ENCODE measurements at places on chromosomes 12 and 14.
A peak's percentile ranks its signal among the peaks of the same experiment; 100 is the strongest.

DNA sequence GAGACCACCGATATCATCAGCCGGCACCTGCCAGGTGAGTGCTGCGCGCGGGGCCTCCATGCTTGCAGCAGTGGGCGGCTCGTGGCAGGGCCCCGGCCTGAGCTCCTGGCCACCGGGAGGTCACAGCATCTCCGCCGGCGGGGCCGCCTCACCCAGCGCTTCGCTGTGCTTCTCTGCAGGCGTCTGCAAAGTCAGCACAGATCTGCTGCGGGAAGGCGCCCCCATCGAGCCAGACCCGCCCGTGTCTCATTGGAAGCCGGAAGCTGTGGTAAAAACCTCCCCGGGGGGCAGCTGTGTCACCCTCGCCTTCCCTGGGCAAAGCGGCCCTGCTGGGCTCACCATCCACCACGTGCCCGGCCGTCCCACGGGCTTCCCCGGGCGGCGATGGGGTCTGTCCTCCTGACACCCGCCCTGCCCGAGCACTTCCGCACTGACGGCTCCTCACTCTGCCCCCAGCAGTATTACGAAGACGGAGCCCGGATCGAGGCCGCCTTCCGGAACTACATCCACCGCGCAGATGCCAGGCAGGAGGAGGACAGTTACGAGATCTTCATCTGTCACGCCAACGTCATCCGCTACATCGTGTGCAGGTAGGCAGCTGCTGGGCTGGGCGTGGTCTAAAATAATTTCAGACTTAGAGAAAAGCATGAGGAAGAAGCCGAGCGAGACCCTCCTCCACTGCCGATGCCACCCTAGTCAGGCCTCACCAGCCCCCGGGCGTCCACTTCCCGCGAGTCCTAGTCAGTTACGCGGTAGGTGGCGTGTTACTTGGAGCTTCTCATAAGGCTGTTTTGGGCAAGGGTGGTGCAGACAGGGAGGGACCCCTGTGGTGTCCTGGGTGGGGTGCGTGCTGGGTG lies 7.1 kb downstream of the PGAM5 start:
- no peak for DNase-seq

- DNase-seq = no peak
Measured at GRCh38 chr14:39957290-39957689, 525.1 kb upstream of the FBXO33 start.

DNA sequence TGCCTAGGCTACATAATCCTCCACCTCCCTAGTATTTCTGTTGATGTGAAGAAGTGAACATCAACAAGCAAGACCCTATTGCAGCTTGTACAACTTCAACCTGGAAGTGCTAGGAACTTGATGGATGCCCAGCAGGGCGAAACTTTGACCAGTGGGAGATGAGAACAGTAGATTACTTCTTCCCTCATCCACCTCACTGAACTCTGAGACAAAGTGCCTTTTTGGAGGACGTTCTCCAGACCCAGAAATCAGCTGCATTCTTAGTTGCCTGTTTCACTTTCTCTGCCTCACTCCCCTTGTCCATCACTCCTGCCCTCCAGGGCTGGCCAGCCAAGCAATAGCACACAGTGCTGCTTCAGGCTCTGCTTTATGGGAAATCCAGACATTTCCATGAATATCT lies 683.4 kb downstream of the GALC start:
- DNase-seq = no peak

DNA sequence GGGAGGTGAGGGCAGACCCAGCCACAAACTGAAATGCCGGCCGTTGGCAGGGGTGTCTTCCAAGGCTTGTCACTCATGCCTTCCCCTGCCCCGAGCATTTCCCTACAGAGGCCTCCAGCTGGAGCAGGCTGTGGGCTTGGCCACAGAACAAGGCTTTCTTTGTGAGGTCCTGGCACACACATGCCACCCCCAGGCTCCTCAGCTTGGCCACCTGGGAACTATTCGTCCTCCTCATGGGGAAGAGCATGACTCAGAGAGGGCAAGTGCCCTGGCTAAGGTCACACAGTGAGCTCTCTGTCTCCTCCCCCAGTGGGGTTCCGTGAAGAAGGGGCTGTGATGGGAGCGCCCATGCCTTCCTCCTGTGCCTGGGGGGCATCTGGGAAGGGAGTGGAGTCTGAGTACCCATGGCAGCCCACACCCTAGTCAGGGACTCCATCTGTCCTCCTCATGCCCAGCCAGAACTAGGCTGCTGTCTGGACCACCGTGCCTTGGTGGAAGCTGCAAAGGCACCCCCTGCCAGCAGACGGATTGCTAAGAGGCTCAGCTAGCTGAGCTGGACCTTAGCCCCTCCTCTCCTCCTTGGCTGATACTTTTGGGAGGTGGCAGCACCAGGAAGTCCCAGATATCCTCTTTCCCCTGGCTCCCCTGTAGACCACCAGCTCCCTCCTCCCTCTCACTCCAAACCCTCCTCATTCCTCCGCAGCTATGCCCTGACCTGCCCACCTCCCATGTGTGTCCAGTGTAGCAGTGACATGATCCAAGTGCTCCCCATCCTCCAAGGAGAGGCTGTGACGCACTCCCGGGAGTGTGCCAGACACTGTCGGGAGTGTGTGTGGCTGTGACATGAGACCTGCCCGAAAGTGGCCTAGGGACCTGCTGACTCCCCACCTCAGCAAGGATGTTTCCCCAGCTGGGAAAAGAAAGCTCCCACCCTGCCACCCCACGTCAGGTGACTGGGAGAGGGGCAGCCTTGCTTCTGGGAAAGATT lies 21.4 kb downstream of the ABCB9 start:
- no peak for DNase-seq

DNA sequence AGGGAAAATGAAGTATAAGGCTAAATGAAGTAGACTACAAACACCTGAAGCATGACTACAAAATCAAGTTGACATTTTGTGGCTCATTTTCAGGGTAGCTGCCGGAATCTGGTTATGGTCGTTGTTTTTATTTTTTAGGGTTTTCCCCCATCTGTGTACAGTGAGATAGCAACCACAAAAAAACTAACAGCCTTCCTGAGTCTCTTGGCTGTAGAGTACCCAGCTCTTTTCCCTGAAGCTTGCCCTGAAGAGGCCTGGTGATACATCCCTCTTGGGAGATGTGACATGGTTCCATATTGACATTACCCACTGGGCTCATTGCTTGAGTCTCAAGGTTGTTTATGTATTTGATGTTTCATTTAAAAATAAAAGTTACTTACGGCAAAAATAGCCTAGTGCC lies 424.0 kb downstream of the ZFP36L1 start:
- no peak for DNase-seq

DNA sequence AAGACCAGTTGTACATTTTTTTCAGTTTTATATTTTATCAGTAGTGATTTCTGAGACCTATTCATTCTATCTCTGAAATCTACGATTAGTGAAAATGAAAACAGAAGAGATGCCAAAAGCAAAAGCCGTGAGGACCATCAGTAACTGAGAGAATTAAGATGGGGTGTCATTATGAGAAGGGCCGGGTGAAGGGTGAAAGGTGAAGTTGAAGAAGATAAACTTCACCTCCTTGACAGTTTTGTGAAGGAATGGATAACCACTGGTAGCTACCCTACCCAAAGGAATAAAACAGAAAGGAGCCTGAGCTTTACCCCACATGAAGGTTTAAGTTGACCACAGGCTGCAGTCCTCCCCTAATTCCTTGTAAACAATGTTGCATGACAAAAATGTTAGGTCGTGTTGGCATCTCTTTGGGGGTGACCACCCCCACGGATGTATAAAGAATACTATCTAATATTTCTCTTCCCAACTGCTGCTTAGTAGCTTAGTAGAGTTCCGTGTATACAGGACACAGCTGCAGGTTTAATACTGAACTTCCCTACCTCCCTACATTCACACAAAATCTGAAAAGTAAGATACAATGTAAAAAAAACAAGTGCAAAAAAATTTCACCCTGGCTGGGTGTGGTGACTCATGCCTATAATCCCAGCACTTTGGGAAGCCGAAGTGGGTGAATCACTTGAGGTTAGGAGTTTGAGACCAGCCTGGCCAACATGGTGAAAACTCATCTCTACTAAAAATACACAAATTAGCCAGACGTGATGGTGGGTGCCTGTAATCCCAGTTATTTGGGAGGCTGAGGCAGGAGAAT lies 23.9 kb downstream of the GPR19 start:
- no peak for DNase-seq

- DNase-seq = no peak
Measured at GRCh38 chr12:115407036-115407435, 723.1 kb upstream of the TBX3 start.

DNA sequence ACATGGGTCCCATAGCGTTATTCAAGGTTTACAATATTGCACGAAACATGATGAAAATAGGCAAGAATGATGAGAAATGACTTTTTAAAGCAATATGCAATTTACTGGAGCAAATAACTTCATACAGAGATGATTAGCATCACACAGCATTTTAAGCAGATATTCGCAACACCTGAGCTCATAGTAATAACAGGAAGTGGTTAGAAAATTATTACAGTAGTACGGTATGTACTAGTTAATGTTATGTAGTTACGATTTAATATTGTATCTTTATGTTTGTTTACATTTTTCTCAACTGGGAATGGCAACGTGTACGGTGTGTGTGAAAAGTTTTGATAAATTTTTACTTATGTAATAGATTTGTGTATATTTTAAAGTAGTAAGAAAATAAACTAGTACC lies 102.6 kb downstream of the OSBPL8 start:
- DNase-seq = peak; percentile 8

GRCh38 chr14:34722723-34723545 lies 8.5 kb upstream of the CFL2 start:
- peak; percentile 21 for DNase-seq

DNA sequence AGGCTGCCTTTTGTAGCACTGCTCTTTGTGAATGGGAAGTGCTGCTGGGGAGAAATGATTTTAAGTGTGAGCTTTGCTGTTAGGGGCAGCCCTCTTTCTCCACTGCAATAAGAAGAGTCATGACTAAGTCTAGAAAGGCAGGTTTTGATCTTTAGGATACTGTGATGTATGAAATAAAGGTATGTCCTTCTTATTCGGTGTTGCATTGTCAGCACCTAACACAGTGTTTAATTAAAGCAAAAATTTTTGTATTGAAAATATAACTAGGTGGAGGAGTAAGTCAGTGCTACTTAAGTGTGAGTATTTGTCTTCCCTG lies 81.5 kb downstream of the ETV6 start:
- no peak for DNase-seq

- DNase-seq = no peak
Measured at GRCh38 chr12:77032406-77032805, 33.0 kb downstream of the E2F7 start.

DNA sequence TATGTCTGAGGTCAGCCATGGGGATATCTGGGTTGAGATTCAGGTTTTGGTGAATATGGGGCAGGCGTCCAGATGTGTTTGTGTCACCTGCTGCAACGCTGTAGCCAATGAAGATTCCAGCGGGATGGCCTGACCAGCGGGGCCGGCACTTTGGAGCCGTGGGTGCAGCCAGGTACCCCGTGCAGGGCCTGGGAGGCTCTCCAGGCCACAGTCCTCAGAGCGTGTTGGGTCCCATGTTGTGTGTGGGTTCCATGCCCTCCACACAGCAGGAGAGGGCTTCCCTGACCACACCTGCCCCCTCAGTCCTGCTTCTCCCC lies 2.8 kb upstream of the TEX22 start:
- no peak for DNase-seq

GRCh38 chr12:94333396-94333795 lies 126.3 kb downstream of the CEP83 start:
- no peak for DNase-seq

GRCh38 chr12:6182279-6182898 lies 17.8 kb upstream of the CD9 start:
- DNase-seq = no peak

GRCh38 chr14:102902086-102902485 lies 20.4 kb upstream of the AMN start:
- no peak for DNase-seq

DNA sequence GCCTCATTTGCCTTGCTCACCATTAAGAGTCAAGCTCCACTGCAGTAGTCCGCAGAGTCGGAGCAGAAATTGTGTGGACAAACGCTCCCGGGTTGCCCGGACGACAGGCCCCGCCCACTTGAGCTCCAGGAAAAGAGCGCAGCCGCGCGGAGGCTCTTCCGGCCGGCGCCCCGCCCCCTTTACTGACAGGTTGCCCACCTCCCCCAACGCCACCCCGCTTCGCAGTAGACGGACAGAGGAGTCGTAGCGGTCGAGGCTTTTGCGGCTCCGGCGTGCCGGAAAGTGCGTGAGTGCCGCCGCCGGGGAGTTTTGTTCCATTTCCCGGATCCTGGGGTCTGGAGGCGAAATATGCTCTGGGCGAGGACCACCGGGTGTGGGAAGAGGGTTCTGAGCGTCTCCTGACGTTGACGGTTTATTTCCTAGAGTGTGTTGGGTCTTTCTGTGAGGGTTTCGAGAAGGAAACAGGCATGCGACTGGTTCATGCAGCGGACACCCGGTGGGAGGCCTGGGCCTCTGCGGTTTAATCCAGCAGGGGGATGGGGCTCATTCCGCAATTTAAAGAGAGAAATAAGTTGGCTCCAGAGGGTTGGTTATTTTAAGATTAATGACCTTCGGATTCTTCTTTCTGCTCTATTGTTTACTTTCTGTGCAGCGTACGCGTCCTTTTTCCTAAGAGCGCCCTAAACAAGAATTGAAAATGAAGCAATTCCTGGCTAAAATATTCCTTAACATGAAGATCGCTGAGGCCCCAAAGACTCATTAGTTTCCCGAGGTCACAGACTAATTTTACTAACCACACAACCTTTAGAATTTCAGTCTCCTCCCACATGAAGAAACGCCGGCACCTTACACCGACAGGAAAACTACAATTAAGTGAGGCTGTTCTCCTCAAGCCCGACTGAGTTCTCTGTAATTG lies at the start of the genes DNAI7 and ETFRF1:
Gene DNAI7 (minus strand): TSS at position 105 of the 916 bp plus-strand sequence. CDS start 82 bp downstream, at position 23.
Gene ETFRF1 (plus strand): TSS at position 182 of the 916 bp plus-strand sequence. CDS start 8,720 bp downstream, outside the sequence.
- peak; percentile 94 for DNase-seq

DNA sequence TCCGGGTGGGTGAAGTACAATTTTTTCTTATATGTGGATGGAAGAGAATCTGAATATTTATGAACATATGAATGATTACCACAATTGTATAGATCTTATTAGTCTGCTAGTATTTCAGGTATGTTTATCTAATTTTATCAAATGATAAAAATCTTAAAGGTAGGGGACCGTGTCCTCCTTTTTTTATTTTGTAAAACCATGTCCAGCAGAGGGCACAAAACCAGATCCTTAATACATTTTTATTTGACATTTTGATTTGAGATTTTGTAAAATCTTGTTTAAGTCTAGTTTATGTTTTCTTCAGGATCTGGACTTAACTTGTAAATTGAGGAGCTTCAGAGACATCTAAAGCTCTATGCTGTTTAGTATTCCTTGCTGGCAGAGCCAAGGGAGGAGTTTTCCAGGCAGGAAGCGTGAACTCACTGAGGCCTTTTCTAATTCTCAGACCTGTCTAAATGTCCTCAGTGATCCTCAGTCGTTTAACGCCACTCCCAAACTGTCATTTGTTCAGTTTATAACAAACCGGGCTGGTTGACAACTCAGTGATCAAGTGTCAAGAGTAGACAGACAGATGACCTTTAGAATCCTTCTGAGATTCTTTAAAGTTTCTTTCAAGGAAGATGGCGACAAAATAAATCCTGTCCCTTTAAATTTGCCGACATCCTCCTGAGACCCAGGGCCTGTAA lies 263.9 kb downstream of the KTN1 start:
- no peak for DNase-seq

- no peak for DNase-seq
Measured at GRCh38 chr12:132305560-132305966, 23.8 kb downstream of the GALNT9 start.

- no peak for DNase-seq
Measured at GRCh38 chr14:28879573-28879996, 113.0 kb downstream of the FOXG1 start.

All from naive thymus-derived CD4-positive, alpha-beta T cell (primary cell).